NCI-H82 (cell line): ENCODE measurements at places on chromosomes 16 and 17.
A peak's percentile ranks its signal among the peaks of the same experiment; 100 is the strongest.

- peak; percentile 77 for DNase-seq
Measured at GRCh38 chr16:16861546-16861945, 482.6 kb downstream of the NPIPA7 start.

DNA sequence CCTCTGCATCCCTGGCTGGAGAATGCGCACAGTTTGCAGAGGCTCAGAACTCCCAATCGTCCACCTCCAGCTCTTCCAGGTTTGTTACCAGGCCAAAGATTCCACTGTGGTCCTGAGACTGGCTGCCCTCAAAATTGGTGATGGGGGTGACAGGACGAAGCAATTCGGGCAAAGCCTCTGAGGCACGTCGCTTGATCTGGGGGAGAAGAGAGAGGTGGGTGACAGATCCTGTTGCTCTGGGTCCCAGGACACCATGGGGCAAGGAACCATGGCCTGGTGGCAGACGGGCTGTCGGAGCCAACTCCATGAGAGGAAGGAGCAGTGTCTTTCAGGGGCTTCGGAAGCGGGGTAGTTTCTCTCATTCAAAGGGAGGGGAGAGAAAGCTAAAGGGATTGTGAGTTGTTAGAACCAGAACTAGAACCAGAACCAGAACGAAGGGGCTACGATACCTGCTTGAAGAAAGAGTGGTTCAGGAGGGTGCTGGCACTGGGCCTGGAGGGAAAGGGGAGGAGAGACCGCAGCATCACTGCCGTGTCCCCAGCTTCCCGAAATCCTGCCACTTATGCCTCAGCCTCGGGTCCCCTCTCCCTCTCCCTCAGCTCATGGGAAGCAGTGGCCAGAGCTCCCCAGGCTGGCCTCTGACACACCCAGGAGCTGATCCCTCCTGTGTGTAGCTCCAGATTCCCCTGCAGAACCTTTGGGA is 3.8 kb upstream of the LIMD2 start:
- no peak for DNase-seq

DNA sequence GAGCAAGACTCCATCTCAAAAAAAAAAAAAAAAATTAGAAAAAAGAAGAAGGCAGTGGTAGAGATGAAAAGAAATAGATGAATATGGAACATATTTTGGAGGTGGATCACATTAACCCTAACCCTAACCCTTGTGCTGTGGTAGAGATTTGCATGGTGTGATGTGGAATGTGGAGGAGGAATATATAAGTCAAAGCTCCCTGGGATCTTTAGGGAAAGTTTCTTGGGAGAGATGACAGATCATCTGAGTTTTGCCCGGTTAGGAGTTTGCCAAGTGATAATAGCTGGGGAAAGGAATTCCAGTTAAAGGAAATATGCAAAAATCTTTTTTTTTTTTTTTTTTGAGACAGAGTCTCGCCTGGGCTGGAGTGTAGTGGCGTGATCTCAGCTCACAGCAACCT is 13.0 kb upstream of the BLMH start:
- DNase-seq, result no peak

GRCh38 chr17:17523001-17523730 is 27.0 kb upstream of the RASD1 start:
- peak; percentile 90 for DNase-seq

DNA sequence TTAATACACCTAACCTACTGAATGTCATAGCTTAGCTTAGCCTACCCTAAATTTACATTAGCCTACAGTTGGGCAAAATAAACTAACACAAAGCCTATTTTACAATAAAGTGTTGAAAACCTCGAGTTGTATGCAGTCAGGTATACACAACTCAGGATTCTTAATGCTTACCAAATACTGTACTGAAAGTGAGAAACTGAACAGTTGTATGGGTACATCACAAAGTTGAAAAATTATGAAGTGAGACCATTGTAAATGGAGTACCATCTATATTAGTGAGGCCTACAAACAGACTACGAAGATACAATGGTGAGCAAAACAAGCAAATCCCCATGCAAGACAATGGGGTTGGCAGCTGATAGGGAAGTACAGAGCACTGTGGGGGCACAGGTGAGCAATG is 79.7 kb downstream of the VAT1L start:
- DNase-seq, result no peak

DNA sequence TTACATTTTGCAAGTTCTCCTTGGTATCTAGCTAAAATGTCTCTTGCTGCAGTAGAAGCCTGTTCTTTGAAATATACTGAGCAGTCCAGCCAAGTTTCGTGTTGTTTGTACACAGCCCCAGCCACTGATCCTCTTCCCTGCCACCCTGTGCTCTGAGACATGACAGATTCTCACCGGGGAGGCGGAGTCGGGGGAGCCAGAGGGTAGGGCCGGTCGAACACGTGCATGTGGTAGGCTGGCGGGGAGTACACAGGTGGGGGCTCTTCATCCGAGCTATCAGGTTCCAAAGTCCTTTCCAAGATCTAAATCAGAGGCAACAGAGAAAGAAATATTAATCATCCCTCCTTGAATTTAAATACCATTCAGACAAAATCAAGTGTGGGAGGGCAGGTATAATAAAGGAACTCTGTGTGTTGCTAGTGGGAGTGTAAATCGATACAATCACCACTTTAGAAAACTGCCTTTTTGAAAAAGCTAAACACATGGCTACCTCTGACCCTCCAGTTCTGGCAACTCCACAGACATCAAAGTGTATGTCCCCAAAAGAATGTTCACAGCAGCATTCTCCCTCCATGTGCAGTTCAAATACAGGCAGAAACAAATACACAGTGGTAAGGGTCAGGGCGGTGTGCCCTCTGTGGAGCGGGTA is 29.7 kb upstream of the MRPS23 start:
- peak; percentile 95 for DNase-seq

DNA sequence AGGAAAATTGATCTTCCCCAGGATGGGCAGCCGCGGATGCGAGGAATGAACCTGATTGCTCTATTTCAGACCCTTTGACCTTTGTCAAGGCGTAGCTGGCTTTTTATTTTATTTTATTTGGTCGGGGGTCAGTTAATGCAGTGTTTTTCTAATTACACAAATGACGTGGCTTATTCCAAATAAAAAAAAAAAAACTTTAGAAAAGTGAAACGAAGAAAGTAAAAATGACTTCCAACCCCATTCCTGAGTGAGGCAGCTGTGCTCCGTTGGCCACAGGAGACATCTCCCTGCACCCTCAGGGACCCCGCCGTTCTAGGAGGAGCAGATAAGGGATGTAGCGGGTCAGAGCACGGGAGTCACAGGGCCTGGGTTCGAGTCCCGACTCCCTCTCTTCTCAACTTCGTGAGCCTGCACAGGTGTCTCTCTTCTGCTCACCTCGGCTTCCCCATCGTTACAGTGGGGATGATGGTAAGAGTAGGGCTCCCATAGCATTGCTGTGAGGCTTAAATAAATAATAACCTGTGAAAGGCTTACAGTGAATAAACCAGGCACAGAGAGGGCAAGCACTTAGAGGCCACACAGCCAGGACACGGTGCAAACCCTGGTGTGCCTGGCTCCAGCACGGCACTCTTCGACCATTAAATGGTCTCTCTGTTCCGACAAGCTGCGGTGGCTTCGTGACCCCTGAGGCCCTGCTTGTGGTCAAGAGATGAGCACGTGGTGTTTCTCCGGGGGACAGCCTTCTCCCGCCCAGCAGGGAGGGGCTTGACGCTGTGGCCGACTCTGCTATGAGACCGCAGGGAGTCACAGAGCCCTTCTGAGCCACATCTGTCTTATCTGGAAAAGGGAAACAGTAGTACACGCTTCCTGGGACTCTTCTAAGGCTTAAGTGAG is 10.2 kb downstream of the FOXF1 start:
- DNase-seq, result no peak
